Fibroblast of the conjunctiva (primary cell): ENCODE measurements at places on chromosomes 5 and 9.

- no peak for DNase-seq
These were observed 90.6 kb downstream of the PRRT1B start for GRCh38 chr9:131635892-131636291.

- DNase-seq, result no peak
These were observed 34.8 kb downstream of the TMEM252 start for GRCh38 chr9:68505681-68506409.

- DNase-seq, result no peak
These were observed 35.1 kb downstream of the FAM13B start for GRCh38 chr5:137997726-137998213.

DNA sequence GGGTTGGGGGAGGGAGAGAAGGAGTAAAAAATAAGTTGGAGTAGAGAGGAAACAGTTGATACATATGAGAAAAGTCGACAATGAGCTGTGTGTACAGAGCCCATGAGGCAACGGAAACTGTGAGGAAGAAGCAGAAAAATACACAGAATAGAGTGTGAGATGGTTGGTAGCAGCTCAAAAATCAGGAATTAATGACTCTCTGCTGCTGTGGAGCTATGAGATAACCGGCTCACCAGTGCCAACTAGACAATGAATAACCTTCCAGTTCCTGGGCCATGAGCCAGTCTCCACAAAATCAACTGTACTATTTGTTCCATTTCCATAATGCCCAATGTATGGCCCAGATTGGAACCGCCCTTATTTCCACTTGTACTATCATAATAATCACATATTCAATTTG is 53.1 kb upstream of the NREP start:
- DNase-seq, result no peak
